ENCODE measurements at places on chromosomes 4 and X.

DNA sequence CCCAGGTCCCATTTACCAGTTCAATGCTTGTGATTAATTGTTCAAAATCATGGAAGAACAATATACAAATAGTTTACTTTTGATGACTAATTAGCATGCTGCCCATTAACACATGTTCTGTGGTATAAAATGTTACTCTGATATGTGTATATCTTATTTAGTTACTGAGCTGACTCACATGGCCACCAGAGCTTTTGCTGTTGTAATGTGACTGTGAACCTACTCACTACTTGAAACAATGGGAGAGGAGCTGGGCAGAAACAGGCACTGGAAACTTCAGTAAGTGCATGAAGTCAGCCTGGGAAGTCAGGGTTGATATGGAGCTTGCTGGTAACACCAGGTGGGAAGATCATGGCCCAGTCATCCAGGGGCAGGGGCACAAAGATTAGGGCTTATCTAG is 72.7 kb upstream of the MAD2L1 start:
- no peak for DNase-seq

GRCh38 chr4:86286726-86287125 is 73.1 kb downstream of the MAPK10 start:
- peak; percentile 37 for DNase-seq

- DNase-seq: no peak
These were observed 185.9 kb downstream of the CFAP299 start for GRCh38 chr4:80521438-80521837.

GRCh38 chr4:57037982-57038604 is 59.4 kb downstream of the POLR2B start:
- DNase-seq: peak; percentile 63

DNA sequence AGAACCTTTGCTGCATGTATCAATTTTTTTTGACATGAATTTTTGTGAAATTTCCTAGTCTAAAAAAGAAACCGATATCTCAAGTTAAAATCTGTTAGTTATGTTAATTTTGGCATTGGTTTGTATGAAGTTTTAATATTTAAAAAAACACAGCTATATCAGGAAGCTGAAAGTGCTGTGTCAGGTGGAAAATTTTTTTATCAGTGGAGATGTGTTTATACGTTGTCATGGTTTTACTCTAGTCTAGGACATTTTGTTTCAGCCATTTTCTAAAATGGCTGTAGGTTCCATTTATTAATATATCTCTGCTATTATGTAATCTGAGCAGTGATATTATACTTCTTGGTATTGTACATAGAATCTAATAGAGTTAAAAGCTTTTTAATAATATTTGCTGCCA is 34.2 kb downstream of the OCRL start:
- DNase-seq: no peak

- DNase-seq: no peak
These were observed 27.7 kb upstream of the GLRB start for GRCh38 chr4:157048248-157048647.

DNA sequence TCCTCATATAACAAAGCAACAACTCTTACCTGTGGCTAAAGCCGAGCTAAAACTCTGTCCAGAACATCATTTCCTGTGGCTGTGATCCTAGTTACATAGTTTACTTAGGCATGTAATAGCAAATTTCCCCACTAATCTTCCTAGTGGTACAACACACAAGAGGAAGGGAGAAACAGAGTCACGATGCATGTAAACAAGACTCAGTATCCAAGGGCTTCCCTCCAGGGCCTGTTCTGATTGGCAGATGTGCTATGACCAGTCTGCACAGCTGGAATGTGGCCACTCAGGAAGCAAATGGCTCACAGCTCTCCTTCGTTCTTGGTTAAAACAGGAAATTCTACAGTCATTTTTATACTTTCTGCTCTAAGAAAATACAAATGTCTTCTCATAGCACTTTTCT is 49.2 kb upstream of the PRSS48 start:
- peak; percentile 55 for DNase-seq

GRCh38 chr4:22094217-22094616 is 145.6 kb upstream of the KCNIP4 start:
- no peak for DNase-seq

DNA sequence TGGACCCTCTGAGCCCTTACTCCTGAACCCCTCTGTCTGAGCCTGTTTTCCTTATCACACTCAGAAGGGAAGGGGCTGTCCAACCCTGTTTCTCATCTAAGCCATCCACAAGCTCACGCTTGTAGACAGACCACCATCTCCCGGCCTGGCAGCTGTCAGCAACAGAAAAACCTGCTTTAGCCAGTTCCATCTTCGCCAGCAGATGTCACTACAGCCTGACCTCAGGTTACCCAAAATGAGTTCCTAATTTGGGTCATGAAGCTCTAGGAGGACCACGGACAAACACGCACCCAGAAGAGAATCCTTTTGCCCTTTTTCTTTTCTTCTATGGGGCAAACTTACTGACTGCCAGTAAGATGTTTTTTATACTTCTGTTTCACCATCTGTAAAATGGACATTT is 445.4 kb downstream of the BCOR start:
- DNase-seq: no peak

- DNase-seq: no peak
These were observed 36.1 kb downstream of the ZCCHC13 start for GRCh38 chrX:74340051-74340450.

DNA sequence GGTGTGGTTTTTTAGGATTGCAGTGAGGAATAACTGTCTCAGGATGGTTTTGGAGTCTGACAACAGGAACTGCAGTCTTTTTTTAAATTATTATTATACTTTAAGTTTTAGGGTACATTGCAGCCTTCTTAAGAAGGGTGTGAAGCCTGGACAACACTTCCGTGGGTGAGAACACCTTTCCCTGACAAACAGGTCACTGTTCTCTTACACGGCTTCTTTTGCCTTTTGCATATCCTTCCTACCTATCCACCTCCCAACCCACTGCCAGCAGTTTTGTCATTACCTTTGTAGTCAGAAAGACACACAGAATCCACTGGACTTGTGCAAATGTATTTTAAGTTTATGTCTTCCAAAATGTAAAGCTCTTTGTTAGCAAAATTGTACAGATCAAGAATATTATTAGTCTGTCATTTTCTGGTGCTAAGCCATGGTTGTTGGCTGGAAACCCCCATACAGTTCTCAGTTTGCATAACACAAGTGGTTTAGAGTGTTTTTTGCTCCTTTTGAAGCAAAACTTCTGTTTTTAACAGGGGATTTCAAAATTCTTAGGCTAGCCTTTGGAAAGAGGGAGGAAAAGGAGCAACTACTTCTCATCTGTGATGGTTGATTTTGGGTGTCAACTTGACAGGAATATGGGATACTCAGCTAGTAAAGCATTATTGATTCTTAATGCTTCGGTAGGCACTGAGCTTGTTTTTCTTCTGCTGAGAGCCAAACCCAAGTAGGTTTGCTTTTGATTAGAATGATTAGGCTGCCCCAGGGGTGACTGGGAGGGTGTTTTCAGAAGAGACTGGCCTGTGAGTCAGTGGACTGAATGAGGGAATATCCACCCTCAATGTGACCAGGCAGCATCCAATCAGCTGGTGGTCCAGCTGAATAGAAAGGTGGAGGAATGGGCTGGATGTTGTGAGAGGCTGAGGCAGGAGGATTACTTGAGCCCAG is 29.4 kb upstream of the KLHL2 start:
- no peak for DNase-seq

- DNase-seq: no peak
These were observed 17.5 kb upstream of the JAKMIP1 start for GRCh38 chr4:6217716-6218381.

DNA sequence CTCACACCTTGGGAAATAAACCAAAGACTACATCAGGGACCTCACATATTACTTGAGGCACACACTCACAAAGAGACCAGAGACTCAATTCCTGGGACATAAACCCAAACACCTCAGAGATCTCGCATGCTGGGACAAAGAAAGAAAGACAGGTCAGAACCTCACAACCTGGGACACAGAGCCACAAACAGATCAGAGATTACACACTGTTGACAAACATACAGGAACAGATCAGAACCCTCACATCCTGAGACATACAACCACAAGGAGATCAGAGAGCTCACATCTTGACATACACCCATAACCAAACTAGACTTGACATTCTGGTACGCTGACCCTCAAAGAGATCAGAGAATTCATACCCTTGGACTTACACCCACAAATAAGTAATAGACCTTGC is 17.3 kb downstream of the SUV39H1 start:
- DNase-seq: no peak

DNA sequence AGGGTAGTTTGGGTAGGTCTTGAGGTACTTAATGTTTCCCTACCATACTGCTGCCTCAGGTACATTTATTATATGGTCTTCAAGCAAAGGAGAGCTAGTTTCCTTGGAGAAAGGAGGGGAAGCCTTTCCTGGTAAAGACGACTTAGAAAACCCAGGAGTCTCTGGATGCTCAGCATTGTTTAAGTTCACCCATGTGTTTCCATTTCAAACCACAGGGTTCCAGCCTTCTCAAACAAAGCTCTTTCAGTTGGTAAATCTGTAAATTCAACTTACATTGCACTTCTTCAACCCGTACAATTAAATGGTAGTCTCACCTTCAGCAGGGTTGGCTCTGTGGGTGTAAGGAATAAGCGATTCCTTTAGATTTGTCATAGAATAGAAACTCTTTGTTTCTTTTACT is 111.9 kb upstream of the UNC5C start:
- no peak for DNase-seq

DNA sequence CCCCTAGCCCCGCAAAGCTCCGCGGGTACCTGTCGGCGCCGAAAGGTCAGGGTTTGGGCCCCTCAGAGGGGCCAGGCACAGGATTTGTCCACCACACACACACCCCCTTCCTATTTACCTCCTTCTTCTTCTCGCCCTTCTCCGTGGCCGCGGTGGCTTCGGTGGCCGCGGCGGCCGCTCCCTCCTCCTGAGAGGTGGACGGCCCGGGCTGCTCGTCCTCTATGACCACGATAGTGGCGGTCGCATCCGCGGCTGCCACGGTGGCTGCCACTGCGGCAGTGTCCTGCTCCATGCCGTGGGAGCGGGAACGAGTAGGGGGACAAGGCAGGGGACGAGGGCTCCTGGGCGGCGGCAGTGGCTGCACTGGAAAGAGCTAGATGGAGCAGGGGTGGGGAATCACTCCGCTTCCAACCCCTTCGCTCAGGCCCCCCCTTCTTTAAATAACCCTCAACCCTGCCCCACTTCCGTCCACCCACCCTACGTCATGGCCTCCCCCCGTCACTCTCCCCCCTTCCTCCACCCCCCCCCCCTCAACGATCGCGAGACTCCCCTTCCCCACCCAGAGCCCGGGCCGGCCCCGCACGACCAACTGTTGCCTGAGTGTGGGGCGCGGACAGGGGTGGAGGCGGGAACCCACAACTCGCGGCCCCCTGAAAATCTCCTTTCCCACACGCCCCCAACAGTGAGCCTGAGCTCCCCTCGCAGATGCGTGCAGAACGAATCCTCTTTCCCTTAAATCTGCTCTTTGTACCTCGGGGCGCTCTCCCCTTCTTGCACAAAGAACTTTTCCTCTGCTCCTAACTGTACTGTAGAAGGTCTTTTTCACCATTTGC is at the start of gene SMARCA1:
TSS of gene SMARCA1 (minus strand) at position 412 of the 833 bp plus-strand sequence. CDS start at position 292, 120 bp downstream.
- no peak for DNase-seq

DNA sequence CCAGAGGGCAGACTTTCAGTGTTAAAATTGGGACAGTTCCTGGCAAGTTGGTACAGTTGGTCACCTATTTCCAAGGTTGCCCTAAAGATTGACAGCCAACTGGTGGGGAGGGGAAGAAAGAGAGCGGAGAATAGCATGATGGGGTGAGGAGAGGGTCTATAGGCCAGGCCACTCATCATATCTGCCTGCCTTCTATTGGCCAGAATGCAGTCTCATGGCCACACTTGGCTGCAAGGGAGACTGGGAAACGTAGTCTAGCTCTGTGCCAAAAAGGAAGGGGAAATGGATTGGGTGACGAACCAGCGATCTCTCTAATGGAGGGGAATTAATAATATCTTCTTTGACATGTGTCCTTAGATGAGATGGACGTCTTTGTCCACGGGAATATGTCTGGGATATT is 197.4 kb upstream of the ATP6AP2 start:
- DNase-seq: no peak

DNA sequence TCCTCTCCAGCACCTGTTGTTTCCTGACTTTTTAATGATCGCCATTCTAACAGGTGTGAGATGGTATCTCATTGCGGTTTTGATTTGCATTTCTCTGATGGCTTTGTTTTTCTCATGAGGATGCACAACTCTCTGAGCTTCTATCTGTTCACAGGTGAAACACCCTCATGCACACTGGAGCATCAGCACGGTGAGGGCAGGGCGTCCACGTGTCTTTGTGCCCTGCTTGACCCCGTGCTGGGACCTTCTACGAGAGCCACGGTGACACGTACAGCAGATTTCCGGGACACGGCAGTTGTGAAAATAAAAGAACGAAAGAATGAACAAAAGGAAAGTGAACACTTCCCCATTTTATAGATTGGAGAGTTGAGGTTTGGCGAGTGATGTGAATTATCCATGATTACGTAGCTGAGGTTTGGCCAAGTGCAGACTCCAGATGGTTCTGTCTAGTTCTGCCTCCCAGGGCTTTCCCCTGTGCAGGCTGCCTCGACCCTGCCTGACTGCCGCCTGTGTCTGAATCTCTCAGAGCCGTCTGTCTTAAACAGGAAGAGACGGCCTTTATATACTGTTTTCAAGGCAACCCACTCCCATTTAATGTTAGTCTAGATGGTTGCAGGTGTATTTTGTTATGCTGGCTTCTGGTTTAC is 67.8 kb upstream of the SORBS2 start:
- no peak for DNase-seq

GRCh38 chrX:125895518-125895917 is 270.6 kb downstream of the DCAF12L2 start:
- no peak for DNase-seq

DNA sequence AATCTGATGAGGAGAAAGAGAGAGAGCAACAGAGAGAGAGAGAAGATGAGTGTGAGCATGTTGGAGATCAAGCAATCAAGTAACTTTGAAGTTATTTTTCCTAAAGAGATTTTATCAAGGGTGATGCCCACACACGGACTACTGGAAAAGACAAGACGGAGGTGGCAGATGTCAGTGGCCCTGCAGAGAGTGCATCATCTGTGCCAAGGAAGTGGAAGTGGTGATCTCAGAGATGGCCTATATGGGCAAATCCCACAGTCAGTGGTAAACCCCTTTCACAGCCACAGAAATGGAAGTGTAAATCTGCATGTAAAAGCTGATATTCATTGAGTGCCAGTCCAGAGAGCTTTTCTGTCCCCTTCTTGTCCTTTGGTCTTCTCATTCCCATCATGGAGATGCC is 577.2 kb upstream of the AADAT start:
- no peak for DNase-seq

- DNase-seq: no peak
These were observed 291.5 kb upstream of the GALNTL6 start for GRCh38 chr4:171521726-171522125.

- no peak for DNase-seq
These were observed 7.0 kb downstream of the PKD2 start for GRCh38 chr4:88014386-88014905.

DNA sequence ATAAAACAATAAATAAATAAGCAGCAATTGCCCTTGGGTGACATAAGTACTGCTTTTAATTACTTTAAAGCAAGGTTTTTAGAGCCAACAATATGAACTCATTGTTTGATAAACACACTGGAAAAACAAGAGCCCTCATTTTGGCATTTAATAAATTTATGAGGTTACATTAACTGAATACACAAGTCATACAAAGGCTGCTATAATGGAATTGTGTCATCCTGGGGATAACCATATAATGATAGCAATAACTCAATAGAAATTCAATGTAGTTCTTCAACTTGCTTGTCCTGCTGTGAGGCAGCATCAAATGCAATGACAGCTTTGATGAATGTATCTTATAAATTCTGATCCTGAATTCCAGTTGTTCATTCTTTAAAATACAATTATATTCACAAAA is 1512.5 kb downstream of the STIM2 start:
- no peak for DNase-seq

- no peak for DNase-seq
These were observed 96.8 kb downstream of the ARSJ start for GRCh38 chr4:113882668-113883067.
